ENCODE measurements at places on chromosomes 2 and 18.

DNA sequence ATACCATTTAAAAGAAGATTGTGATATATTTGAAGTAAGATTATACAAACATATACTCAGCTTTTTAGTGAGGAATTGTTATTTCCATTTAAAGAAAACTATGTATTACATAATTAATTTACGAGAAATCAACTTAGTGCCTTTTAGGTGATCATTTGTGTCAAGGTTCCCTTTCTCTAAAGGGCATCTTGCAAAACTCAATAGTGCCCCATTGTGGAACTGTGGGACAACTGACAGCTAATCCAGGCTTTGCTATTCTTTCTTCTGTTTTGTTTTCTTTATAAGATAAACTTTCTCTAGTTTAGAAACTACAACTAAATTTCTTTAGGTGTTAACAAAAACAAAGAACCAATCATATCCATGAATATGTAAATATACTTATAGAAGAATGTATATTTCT, 24.3 kb upstream of the VIT start:
- no peak for DNase-seq

DNA sequence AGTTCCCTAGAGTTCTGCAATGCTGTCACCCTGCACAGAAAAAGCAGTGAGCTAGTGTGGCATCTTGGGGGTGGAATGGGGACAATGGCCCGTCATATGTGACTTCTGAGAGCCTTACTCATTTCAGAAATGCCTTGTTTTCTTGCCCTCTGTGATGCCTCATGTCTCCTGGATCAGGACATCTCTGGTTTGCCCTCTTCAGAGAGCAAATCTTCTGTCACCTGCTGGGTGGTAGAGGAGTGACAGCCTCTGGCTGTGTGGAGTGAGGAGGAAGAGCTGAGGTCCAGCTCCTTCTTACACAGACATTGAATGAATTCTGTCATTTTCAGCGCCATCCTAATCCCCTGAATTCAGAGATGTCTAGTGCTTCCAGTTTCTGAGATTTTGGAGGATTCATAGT, 55.6 kb upstream of the PHLPP1 start:
- DNase-seq: no peak

DNA sequence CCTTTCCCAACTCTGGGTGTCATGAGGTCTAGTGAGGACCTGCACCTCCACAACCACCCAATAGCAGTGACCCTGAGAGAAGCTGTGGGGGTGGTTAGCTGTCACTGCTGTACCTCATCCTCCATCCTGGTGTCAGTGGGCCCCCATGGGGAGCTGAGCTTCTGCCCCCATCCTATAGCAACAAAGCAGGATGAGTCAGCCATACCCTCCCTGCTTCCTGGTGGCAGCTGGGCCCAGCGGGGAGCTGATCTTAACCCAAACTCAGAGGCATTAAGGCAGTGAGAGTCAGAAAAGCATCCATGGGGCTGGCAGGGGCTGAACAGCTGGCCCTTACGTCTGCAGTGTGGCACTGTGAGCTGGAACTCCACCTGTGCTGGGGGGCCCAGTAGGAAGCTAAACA, 247.8 kb upstream of the HDAC4 start:
- no peak for DNase-seq

DNA sequence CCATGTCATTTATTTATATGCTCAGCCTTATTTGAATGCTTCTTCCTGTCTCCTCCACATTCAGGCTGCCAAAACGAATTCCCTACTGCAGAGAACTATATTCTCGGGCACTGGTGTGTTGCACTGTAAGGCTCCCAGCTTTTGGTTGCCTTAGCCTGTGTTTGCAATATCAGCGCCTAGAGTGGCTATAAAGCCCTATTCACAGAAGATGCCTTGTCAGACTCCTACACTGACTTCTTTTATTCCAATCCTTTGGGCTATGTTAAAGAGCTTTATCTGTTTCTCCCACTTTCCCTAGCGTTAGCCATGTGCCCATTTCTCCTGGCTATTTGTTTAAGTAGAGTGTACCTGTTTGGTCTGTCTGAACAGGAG, 62.4 kb upstream of the EHBP1 start:
- no peak for DNase-seq

- no peak for DNase-seq
These were observed 84.6 kb downstream of the SLC66A3 start for GRCh38 chr2:11239666-11240462.

- peak; percentile 90 for DNase-seq
These were observed at the start of gene KANSL3 for GRCh38 chr2:96638144-96639121. Gene KANSL3 (minus strand): TSS chr2:96638312. CDS start chr2:96637135, 1,177 bp downstream.

- no peak for DNase-seq
These were observed 376.2 kb downstream of the ZNF521 start for GRCh38 chr18:24975496-24976372.

GRCh38 chr2:16184945-16185660, 244.8 kb downstream of the MYCN start:
- no peak for DNase-seq

Data from brain pericyte (primary cell).